ENCODE measurements at places on chromosomes 7 and 10.

DNA sequence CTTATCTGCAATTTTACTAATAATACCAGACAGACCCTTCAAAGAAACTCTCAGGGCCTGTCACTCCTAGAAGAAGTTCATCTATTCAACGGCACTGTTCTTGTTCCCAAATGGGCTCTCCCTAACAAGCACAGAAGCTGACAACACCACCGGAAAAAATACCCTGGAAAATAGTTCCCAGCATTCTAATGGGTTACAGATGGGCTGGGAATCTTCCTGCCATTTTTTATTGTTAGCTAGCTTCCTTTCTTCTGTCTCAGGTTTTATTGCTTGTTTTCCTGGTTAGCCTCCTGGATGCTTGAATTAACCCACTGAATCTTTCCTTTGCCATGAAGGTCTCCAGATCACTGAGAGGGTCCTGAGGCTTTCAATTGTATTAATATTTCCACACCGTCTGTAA lies 689.8 kb upstream of the NRP1 start:
- DNase-seq: no peak

DNA sequence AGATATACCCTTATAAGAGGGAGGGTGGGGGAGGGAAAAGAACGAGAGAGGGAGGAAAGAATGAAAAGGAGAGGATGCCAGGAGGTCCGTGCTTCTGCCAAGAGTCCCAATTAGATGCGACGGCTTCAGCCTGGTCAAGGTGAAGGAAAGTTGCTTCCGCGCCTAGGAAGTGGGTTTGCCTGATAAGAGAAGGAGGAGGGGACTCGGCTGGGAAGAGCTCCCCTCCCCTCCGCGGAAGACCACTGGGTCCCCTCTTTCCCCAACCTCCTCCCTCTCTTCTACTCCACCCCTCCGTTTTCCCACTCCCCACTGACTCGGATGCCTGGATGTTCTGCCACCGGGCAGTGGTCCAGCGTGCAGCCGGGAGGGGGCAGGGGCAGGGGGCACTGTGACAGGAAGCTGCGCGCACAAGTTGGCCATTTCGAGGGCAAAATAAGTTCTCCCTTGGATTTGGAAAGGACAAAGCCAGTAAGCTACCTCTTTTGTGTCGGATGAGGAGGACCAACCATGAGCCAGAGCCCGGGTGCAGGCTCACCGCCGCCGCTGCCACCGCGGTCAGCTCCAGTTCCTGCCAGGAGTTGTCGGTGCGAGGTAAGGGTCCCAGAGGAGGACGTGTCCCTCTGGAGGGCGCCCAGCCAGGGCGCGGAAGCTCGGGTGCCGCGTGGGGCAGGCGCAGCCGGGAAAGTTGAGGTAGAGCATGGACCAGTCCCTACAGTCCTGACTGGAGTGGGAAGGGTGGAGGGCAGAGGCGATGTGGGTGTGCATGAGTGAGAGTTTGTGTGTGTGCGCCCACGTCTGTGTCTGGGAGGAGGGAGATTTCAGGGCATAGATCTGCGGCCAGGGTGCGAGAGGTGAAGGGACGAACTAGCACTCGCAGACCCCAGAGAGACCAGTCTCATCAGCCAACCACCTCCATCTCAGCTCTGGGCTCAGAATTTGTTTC lies 844 bp downstream of the GRM3 start:
- DNase-seq: no peak

DNA sequence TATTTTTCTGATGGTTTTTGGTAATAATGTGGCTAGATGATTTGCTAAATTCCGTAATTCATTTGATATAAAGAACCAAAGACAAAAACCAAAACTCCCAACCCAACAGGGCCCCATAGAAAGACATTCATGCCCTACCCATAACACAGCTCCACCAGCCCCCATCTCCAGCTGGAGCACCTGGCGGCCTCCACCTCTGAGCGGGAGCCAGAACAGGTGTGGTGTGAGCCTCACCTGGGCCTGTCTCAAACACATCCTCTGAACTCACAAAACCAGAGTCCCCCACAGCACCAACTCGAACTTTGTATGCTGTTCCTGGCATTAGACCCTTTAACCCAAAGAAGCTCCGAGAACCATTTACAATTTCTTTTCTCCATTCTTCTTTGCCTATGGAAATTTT lies 36.5 kb upstream of the LAMB4 start:
- no peak for DNase-seq

GRCh38 chr10:5596611-5597341 lies 69.6 kb downstream of the ASB13 start:
- no peak for DNase-seq

DNA sequence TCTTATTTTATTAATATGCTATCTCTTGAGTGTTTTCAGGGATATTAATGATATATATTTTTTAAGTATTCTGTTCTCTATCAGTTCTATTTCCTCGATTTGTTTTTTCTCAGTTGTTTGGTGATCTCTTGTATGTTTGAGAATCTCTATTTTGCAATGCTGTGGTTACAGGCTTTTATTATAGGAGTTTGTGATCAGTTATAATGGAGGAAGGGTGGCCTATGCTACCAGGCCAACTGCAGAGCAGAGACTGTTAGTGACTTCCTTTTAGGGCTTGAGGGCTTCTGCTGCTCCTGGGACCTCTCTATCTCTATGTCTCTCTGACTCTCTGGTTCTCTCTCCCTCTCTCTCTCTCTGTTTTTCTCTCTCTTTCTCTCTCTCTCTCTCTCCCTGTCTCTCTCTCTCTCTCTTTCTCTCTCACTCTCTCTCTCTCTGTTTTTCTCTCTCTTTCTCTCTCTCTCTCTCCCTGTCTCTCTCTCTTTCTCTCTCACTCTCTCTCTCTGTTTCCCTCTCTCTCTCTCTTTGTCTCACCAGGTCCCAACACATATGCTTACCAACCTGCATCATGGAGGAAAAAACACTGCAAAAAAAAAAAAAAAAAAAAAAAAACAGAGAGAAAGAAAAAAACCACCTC lies 69.4 kb upstream of the CAV2 start:
- DNase-seq: no peak

- no peak for DNase-seq
Measured at GRCh38 chr7:131505636-131506557, 50.5 kb downstream of the PODXL start.
